Progenitor cell of endocrine pancreas (in vitro differentiated cells): ENCODE measurements at places on chromosomes 2 and 18. TPM values are rescaled to one million over a fixed set of nuclear protein-coding genes. Genes with fewer than 3 reads are reported as not detected.

DNA sequence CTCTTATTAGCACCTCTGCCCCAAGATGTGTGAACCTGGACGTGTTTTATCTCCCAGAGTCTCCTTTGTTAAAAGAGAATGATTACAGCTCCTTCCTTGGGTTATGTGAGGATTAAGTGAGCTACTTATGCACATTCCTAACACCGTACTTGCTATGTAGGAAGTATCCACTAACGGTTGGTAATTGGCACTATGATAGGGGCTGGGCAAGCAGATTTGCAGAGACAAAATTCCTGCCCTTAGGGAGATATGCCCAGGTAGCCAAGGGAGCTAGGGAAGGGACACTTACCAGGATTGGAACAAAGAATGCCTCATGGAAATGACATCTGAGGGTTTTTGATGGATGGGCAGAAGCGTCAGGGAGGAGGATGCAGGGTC is 11.5 kb upstream of the ALPK2 start:
- peaks cover 9% of the 10 kb centered on the region for H3K27me3 ChIP-seq
- no peaks in the 10 kb centered on the region for H3K36me3 ChIP-seq
- no peak for DNase-seq
- H3K4me1 ChIP-seq, result no peaks in the 10 kb centered on the region

DNA sequence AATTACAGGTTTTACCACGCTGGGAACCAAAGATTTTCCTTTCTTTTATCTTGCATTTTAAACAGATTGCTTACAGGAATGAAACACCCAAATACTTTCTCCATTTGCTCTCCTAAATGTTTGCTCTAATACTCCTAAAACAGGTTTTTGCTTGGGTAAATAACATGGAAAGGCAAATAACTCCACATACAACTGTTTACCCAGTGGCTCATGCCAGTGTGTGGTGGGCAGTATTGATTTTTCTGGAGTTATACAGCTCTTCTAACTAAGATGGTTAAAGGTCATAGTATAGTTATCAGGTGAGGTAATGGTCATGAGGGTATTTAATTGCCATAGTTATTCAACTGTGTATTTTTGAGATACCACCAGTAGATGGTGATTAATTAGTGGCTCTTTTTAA is 61.2 kb upstream of the RAB27B start:
- H3K36me3 ChIP-seq, result no peaks in the 10 kb centered on the region
- peak overlapping the region; percentile 95 for H3K27ac ChIP-seq
- H3K4me1 ChIP-seq, result peaks cover 66% of the 10 kb centered on the region
- DNase-seq, result no peak
- no peak overlapping the region for H3K4me3 ChIP-seq

EPB41L5 gene
- total RNA-seq, result 75.3 and 77.8 TPM in 2 replicates

DNA sequence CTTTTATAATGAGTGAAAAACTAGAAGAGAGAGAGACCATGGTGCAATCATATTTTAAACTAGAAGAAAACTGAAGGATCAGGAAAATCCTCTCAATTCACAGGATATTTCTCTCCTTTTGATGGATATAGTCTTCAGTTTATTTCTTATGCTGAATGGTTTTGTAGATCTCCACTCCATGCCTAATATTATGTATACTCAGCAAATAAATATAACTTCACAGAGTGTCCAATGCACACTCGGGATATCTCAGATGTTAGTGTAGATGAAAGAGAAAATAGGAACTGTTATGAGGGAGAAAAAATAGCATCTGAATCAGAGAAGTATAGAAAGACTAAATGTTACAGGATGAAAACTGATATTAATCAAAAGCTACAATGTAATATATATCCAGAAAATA is 1324.5 kb upstream of the PIK3C3 start:
- DNase-seq, result no peak
- no peaks in the 10 kb centered on the region for H3K36me3 ChIP-seq

- no peak overlapping the region for H3K4me3 ChIP-seq
- no peaks in the 10 kb centered on the region for H3K27me3 ChIP-seq
- no peak for DNase-seq
- peaks cover 1% of the 10 kb centered on the region for H3K36me3 ChIP-seq
- H3K27ac ChIP-seq, result no peak overlapping the region
Observed at GRCh38 chr18:47166294-47166693, 9.9 kb downstream of the IER3IP1 start.

GRCh38 chr2:31828891-31829290 is 181.9 kb downstream of the MEMO1 start:
- no peak overlapping the region for H3K4me3 ChIP-seq
- H3K27ac ChIP-seq, result no peak overlapping the region
- H3K27me3 ChIP-seq, result peaks cover 2% of the 10 kb centered on the region
- DNase-seq, result no peak
- H3K4me1 ChIP-seq, result no peaks in the 10 kb centered on the region

- no peak for DNase-seq
- no peaks in the 10 kb centered on the region for H3K36me3 ChIP-seq
Observed at GRCh38 chr2:186274936-186275575, 211.0 kb upstream of the ZC3H15 start.
